ENCODE measurements at places on chromosomes 1 and 21.

- DNase-seq, result no peak
Measured at GRCh38 chr1:59532102-59532501, 235.2 kb downstream of the FGGY start.

DNA sequence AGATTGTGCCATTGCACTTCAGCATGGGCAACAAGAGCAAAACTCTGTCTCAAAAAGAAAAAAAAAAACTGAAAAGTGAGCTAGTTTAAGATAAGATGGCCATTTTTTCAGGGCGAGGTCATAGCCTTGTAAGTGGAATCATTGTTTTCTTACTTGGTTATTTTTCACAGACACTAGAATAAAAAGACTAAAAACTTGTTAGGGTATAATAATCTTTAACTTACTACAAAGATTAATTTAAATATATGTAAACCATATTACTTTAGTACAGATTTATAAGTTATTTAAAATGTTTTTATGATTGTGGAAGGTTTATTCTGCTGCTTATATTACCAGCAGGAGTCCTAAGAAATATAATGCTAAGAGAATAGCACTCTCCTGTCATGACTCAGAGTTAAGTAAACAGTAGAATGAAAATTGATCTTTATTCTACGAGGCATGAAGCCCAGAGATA, 23.5 kb downstream of the ANGPTL1 start:
- DNase-seq, result peak; percentile 5

- no peak for DNase-seq
Measured at GRCh38 chr1:174160109-174160473, 771 bp downstream of the RABGAP1L start.

DNA sequence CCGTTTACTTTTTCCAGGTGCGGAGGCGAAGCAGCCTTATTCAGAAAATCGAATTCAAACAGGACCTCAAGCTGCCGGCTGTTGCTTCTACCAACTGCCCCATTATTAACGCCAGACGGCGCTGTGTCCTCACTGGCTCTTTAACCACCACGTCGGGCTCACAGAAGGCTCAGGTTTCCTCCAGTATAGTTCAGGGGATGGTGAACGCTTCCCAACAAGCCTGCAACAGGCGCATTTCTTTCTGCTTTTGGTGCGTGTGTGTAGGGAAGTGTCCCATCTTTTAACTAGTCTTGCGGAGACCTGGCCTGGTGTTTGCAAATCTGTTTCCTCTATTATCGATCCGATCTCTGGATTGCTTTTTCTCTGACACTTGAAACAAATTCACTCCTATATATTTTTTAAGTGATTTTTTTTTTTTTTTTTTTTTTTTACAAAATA, 791 bp upstream of the STUM start:
- peak; percentile 21 for DNase-seq

GRCh38 chr1:228085287-228085951, 2.9 kb downstream of the ARF1 start:
- DNase-seq, result peak; percentile 48

- no peak for DNase-seq
Measured at GRCh38 chr21:45456584-45457160, 51.7 kb downstream of the COL18A1 start.

DNA sequence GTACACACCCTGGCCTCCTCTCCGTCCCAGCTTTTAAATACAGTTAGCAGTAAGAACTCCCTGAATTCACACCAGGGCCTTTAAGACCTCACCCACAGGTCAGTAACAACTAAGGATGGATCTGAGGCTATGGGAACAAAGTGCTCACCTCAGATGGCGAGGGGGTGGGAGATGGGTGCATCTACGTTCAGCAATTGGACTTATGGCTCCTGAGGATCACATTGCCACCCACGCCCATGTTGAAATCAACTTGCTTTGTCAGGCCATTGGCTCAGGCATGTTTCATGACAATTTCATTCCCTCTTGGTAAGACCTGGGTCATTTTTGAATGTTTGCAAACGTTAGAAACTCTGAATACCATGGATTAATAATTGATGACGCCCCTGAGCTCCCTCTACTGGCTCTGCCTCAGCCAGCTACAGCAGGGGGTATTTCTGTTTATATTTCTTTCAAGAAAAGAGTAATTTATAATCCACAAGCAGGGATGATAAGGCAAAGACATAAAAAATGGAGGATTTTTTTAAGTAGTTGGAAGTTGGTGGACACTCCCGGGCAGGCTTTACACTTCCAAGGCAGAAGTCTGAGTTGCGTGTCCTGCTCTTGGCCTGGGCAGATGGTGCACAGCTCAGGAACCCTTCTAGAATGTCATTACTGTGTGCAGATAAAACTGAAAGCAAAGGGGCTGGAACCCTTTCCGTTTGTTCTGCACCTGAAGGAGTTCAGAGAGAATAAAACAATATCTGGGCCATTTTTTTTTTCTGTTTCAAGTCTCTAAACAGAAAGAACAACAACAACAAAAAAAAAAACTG, 13.7 kb upstream of the LBR start:
- no peak for DNase-seq

DNA sequence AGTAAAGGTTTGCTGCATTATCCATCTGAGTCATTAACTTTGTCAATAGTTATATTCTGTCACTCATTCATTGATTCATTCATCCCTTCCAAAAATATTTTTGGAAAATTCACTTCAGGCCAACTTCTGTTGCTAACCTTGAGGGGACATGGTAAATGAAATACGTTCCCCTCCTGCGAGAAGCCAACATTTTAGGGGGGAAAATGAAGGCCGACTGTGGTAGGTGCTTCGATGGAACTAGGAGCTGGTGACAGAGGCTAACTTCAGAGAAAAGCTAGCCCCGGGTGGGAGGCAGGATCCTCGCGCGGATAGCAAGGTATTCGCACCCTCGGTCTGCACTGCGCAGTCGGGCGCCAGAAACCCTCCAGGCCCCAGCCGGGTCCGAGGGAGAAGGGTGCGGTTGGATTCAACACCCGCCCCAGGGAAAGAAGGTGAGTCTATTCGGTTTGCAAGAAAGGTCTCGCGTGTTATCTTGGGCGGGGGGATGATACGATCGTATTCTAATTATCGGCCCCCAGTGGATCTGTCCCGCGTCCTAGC, 646 bp upstream of the RRP15 start:
- DNase-seq, result no peak

DNA sequence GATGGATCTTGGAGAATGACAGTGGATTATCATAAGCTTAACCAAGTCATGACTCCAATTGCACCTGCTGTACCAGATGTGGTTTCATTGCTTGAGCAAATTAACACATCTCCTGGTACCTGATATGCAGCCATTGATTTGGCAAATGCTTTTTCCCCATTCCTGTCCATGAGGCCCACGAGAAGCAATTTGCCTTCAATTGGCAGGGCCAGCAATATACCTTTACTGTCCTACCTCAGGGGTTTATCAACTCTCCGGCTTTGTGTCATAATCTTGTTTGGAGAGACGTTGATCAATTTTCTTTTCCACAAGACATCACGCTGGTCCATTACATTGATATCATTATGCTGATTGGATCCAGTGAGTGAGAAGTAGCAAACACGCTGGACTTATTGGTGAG, 20.1 kb downstream of the ZNF691 start:
- no peak for DNase-seq

GRCh38 chr1:150536836-150537731, 12.1 kb upstream of the ADAMTSL4 start:
- no peak for DNase-seq

GRCh38 chr21:45020629-45021427, 53.6 kb upstream of the ADARB1 start:
- no peak for DNase-seq

GRCh38 chr1:6805004-6805416, 19.8 kb downstream of the CAMTA1 start:
- DNase-seq, result no peak

DNA sequence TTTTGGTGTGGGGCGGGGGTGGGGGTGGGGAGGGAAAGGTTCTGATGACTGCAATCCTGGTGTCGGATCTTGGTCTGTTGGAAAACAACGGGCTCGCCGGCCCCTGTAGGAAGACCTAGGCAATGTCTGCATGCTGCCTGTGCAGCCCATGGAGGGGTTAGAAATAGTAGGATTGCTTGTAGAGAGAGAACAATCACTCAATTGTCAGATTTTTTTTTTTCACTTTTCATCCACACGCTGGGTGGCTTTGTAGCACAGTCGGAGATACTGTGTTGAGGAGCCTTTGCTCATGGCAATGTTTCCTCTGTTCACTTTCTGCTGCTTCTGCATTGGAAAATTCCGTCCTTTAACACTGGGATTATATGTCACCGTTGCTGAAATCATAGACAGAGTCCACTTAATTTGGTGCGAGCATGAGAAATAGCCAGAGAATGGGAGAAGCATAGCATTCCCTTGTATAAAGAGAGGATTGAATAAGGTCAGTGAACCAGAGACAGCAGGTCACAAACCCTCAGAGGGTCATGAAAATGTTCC, 107.5 kb downstream of the MRPS6 start:
- DNase-seq, result no peak

GRCh38 chr1:197908716-197909220, 6.3 kb downstream of the C1orf53 start:
- DNase-seq, result no peak

DNA sequence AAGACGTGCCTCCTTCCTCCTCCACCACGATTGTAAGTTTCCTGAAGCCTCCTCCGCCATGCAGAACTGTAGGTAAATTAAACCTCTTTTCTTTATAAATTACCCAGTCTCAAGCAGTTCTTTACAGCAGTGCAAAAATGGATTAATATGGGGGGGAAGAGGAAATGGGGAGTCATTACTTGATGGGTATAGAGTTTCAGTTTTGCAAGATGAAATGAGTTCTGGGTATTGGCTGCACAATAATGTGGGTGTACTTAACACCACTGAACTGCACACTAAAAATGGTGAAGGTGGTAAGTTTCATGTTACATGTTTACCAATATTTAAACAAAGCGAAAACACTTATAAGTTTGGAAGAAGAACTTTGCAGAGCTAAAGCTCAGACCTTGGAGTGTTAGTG, 24.3 kb upstream of the DISP1 start:
- DNase-seq, result no peak

- DNase-seq, result no peak
Measured at GRCh38 chr1:186149591-186149990, 225.5 kb downstream of the TPR start.

- no peak for DNase-seq
Measured at GRCh38 chr1:7508934-7509519, 262.1 kb upstream of the VAMP3 start.

GRCh38 chr1:13976485-13976884, 276.5 kb downstream of the PRDM2 start:
- DNase-seq, result no peak

DNA sequence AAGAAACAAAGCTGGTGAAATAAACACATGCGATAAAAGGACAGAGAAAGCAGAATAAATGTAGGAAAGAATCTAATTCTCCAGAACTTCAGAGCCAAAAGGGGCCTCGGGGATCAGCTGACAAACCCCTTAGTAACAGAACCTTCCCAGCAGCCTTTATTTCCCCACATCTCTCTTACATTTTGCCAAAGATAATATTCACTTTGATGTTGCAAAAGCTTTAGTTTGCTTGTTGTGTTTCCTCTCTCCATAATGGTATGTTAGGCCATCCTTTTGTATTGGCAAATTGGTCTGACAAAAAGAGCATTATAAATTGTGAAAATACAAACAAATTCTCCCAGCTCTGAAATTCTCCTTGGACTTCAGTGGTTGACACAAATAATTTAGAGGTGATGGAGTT, 54.9 kb downstream of the OPTC start:
- no peak for DNase-seq

DNA sequence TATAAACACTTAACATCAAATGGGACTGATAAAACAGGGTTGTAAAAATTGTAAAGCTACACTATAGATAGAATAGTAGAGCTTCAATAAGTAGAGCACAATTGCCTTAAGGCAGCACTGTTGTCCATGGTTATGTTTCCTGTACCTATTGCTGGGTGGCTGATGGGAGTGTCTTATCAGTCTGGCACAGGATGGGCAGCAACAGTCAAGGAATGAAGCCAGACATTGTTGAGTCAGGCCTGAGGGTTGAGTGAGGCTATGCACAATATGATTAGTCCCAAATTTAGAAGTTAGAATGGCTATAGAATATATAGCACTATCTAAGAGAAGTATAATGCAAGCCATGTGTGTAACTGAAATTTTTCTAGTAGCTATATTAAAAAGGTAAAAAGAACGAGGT, 25.0 kb upstream of the CD1D start:
- DNase-seq, result no peak

DNA sequence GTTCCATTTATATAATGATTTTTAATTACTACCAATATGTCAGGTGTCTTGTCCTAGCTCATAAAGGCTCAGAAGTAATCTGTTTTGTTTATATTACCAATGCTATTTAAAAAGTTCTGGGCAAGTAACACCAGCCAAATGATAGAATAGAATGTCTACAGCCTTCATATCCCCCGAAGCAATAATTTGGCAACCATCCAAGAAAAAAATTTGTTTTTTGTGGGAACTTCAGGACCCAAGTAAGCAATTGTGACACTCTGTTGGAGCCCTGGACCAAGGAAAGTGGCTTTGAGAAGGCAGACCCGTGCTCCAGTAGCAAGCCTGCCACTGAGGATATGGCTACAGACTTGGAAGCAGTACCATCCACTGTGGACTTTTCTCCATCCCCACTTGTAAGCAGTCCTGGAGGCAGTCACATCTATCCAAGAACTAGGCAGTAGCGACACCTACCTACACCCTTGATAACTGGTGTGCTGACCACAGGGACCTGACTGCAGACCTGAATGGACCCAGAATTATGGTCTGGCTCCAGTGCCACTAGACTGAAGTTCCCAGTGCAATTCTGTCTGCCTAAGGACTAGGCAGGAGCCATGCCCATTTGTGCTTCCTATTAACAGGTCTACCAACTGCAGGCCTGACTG, 870.7 kb upstream of the ADGRL2 start:
- DNase-seq, result no peak

DNA sequence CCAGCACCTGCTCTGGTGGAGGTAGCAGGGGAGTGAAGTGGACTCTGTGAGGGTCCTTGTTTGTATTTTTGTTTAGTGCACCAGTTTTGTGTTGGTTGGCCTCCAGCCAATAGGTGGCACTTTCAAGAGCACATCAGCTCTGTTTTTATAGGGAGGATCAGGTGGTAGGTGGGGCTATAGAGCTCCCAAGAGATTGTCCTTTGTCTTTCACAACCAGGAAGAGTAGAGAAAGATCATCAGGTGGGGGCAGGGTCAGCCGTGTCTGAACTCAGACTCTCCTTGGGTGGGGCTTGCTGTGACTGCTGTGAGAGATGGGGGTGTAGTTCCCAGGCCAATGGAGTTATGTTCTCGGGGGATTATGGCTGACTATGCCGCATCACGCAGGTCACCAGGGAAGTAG, 159.8 kb downstream of the ZNF326 start:
- DNase-seq, result no peak

GRCh38 chr1:23524716-23525401, 6.2 kb downstream of the E2F2 start:
- no peak for DNase-seq

DNA sequence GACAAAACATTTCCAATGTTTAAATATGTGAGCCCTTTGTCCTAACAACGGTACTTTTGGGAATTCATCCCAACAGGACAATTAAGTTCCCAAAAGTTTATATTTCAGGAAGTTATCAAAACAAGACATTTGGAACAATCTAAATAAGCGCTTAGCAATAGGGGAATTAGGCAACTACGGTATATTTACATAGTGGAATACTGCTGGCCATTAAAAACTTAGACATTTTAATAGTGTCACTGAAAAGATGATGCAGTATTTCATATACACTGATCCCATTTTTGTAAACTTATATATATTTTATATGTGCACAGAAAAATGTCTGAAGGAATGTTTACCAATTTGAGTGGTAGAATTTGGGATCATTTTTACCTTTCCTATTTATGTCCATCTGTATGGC, 20.8 kb downstream of the UBR4 start:
- DNase-seq, result no peak

Data from SW 1271 (cell line).